ENCODE measurements at places on chromosomes 11 and 22.

DNA sequence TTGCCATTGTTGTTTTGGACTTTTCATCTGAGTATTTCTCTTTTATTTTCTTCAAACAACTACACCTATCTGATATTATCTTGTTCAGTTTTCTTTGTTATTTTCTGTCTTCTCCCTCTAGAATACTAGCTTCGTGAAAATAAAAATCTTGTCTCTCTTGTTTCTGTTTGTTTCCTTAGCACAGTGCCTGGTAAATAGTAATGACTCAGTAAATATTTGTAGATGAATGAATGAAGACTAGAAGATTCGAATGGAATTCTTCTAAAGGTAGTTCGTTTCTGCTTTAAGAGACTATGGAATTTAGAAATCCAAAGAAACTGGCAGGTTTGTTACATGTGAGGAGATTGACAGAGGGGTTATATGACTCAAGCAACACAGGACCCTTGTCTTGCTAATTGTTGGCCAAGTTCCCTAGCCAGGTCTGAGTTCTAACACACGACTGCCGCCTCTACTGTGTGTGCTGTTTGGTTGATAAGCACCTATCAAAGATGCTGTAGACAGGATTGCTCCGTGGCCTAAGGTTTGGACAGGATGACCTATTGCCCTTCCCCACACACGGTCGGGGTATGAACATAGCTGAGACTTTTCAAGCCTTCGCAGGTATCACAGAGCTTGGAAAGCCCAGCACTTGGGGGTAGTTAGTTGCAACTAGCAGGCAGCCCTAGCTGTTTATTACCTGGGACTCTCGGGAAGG, 831 bp upstream of the TMEM135 start:
- no peak for DNase-seq

GRCh38 chr11:58782066-58782465, 50.3 kb upstream of the GLYAT start:
- no peak for DNase-seq

GRCh38 chr11:112179601-112180000, 4.3 kb downstream of the BCO2 start:
- no peak for DNase-seq

- DNase-seq, result no peak
Measured at GRCh38 chr22:41177040-41177621, 28.0 kb upstream of the L3MBTL2 start.

- no peak for DNase-seq
Measured at GRCh38 chr11:83773950-83774880, 488.0 kb upstream of the CCDC90B start.

Measured in retina (tissue), 1 donor.